Glomerular endothelial cell (primary cell): ENCODE measurements at places on chromosomes 7 and 10.

- no peak for DNase-seq
Observed at GRCh38 chr10:5897504-5897903, 7.5 kb downstream of the FBH1 start.

GRCh38 chr10:28997734-28998133 lies 291.1 kb upstream of the LYZL1 start:
- DNase-seq: no peak

DNA sequence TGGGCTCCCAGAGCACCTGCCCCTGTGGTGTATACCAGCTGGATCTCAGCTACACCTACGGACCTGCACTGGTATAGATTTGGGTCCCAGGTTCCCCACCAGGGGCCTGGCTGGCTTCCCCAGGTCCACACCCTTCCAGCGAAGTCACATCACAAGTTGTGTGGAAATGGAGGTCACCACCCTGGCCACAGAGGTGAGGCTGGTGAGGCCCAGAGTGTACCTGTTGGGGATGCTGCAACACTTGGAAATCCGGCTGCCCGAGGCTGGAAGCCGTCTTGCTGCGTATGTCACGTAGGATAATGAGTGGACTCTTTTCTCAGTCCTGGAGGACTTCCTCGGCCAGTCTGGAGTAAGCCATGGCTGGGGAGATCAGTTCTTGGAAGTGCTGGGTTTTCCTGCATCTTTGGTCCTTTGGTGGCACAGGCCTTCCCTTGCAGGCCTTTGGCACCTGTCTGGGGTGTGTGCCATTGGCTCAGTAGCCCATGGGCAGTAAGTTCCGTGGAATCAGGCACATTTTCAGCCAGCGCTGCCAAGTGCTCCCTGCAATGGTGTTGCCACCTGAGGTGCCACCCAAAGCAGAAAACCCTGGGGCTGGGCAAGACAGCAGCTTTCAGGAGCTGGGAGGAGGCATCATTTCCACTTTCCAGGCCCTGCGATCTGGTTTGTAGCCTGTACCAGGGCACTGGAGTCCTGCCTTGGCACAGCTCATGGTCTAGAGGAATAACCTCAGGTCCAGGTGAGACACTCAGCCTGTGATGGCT lies 97.9 kb downstream of the LHPP start:
- DNase-seq: no peak

DNA sequence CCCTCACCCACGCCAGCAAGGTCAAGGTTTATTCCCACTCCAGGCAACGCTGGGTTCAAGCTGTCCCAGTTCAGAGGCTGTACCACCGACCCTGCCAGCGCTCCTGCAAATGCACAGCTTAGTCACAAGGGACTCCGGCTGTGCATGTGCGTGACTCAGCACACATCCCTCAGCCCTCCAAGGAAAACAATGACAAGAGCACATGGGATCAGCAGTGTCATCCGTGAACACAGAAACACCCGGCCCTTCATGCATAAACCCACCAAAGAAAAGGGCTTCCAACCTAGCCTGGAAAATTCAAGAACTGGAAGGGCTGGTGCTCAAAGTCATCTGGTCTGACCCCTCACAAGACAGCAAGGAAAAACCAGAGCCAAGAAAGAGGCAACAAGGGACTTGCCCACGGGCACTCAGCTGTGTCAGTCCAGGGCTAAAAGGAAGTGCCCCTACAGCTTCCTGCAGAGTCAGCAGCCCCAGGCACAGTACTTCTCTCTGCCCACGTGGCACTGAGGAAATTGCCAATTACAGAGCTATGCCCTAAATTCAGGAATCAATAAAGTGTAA lies 106.1 kb downstream of the KCNMA1 start:
- DNase-seq: peak; percentile 4

- DNase-seq: no peak
Observed at GRCh38 chr10:109215291-109216075, 707.8 kb downstream of the XPNPEP1 start.

- no peak for DNase-seq
Observed at GRCh38 chr10:75181073-75181472, 29.5 kb upstream of the VDAC2 start.

DNA sequence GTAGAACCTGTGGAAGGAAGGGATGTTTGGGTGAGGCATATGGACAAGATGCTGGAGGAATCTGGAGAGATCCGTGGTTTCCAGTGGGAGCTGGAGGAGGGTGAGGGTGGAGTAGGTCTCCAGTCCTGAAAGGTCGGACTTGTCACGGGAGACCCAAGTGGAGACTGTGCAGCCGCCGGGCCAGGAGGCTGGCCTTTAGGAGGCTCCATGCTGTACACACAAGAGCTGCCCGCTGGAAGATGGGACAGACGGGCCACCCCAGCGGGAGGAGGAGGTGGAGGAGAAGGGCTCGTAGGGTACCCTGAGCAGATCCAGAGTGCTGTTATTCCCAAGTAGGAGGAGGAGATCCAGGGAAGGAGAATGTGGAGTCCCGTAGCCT lies 106.7 kb downstream of the NKX6-2 start:
- DNase-seq: no peak

- no peak for DNase-seq
Observed at GRCh38 chr10:19580691-19581090, 235.5 kb upstream of the PLXDC2 start.

DNA sequence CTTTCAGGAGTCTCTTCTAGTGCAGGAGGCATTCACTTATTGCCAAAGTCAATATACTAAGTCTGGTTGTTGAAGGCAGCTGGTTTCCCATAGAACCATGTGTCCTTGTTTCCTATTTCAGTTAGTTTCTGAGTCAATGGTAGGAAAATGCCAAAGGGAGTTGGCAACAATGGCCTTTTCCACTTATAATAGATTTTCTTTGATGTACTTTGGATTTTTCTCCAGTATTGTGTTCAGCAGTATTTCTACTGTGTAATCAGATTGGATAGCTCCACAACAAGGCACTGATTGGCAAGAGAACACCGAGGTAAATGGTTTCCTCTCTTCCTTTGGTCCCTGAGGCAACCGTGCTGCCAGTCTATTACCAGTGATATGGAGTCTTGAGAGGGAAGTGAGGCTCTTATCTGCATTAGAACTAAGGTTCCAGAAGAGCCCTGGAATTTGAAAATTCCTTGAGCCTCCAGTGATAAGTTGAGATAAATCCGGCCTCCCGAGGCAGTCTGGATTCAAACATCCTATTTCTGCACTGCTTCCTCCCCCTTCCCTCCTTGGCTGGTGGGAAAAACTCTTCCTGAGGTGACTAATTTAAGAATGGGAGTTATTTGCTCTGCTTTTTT lies 7.9 kb upstream of the SEPTIN7 start:
- no peak for DNase-seq

DNA sequence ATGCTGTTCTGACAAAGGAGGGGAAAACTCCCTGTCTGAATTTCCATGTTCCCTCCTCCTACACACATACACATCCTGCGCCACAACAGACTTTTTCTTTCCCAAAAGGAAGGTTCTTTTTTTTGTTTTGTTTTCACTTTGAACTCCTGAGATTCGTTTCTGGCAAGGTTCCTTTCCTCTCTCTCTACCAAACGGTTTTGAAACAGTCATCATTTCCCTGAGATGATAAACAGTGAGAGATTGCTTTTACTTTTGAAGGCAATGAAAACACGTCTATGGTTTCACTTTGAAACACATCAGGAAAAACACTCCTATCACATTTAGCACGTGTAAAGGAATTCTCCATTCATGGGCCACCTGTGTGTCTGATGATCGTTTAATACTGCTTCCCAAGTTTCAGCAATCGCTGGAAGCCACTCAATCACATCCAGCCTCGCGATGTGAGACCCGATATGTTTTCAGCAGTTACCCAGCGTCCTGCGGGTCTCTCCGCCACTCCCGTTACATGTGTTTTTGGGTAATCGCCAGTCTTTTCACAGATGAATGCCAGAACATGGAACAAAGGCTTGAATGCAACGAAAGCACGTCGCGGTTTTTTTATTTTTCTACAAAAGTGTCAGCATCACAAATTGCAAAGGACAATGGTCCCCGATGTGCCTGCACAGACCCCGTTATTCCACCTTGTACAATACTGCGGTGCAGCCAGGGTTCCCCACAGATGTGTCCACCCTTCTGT lies 62.8 kb upstream of the CUX1 start:
- DNase-seq: no peak

DNA sequence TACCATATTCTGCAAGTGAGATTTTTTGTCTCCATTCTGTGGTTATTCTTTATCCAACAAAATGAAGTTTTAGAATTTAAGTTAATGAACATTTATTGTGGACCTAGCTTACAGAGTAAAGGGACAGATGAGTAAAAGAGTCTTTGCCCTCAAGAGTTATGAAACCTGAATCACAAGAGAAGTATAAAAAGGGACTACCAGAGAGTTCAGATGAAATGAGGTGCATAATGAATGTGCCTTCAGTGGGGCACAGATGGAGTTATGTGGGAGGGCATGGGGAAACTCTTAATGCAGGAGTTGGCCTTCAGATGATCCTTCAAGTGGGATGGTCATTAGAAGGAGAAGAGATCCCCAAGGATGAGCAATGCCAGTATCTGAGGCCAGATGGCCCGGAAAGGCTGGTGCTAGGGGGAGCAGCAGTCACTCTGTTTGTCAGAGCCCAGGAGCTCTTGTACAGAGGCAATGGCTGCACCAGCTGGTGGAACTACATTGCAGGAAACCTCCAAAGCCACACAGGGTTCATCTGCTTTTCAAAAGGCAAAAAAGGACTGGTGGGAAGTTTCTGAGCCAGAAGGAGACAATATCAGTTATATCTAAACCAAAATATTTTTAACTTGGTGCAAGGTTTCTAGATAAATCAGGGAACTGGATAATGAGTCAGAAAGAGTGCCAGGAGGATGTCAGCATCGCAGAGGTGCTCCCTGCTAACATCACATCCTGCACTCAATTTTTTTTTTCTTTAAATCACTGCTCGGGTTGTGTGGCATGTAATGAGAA lies 162.0 kb downstream of the KLF6 start:
- no peak for DNase-seq

GRCh38 chr7:36400606-36401005 lies 10.9 kb downstream of the ANLN start:
- no peak for DNase-seq

DNA sequence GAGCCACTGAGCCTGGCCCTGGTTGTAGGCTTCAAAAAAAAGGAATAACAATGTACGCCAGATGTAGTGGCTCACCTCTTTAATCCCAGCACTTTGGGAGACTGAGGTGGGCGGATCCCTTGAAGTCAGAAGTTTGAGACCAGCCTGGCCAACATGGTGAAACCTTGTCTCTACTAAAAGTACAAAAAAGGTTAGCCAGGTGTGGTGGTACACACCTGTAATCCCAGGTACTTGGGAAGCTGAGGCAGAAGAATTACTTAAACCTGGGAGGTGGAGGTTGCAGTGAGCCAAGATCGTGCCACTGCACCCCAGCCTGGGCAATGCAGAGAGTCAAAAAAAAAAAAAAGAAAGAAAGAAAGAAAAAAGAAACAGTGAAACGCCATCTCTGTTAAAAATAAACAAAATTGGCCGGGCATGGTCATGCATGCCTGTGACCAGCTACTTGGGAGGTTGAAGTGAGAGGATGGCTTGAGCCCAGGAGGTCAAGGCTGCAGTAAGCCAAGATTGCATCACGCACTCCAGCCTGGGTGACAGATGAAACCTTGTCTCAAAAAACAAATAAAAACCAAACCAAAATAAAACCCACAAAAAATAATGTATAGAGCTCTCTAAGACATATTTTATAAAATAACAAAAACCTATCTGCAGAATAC lies 4.7 kb upstream of the KLHDC10 start:
- DNase-seq: no peak

- DNase-seq: peak; percentile 34
Observed at GRCh38 chr7:79050603-79051002, 402.9 kb downstream of the MAGI2 start.

DNA sequence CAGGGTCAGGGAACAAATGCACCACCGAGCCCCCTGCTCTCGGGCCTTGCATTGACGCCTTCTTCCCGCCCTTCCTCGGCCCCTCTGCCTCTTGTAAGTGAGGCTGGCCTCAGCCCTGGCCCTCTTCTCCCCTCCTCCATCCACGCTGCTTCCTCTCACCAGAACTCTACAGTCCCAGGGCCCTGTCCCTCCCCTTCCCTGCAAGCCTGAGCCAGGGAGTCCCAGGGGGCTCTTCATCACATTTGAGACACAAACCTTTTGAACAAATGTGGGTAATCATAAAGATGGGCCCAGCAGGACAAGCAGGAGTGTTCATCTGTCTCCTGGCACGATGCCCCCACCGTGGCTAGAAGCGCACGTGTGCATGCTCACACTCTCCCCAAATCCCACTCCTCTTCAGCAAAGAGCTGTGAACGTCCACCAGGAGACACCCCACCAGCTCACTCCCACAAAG lies 57.7 kb downstream of the SLIT1 start:
- no peak for DNase-seq

DNA sequence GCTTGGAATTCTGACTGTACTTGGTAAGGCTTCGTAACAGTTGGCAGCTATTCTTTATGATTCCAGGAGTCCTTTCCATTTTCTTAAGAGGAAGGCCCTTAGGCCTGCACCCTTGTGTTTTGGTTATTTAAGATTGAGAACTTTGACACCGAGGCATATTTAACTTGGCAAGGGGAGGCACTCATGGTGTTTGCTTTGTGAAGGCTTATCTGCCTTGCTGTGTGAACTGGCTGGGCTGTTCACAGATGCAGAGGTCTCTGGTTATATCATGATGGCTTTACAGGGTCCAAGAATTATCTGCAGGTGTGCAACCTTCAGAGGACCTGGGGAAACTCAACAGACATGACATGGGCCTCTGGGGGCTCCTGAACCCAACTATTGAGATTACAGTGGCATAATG lies 833 bp upstream of the PNLIPRP1 start:
- no peak for DNase-seq

DNA sequence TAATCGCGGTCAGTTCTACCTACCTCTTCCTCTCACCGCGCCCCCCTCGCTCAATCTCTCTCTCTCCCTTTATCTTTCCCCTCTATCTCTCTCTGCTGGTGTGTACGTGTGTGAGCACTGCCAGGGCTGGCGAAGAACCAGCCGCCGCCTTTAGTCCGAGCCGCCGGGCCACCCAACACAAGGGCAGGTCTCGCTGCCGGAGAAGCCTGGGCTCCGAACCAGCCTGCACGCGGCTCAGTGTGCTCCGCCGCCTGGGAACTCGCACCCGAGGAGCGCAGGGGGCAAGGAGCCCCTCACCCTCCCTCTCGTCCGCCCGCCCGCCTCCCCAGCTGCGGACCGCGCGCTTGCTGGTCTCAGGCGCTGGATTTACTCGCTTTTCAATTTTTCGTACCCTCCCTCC lies 1.7 kb downstream of the NXPH1 start:
- DNase-seq: no peak

- DNase-seq: no peak
Observed at GRCh38 chr10:88523739-88524400, 59.2 kb downstream of the RNLS start.
